ENCODE measurements at places on chromosomes 1 and 21. TPM values are rescaled to one million over a fixed set of nuclear protein-coding genes. Genes with fewer than 3 reads are reported as not detected.

- no peaks in the 10 kb centered on the region for H3K27me3 ChIP-seq
- H3K36me3 ChIP-seq, result no peaks in the 10 kb centered on the region
- H3K27ac ChIP-seq, result no peak overlapping the region
- DNase-seq, result no peak
- H3K4me3 ChIP-seq, result no peak overlapping the region
- peaks cover 2% of the 10 kb centered on the region for H3K4me1 ChIP-seq
These were observed 35.5 kb upstream of the IRF2BP2 start for GRCh38 chr1:234645474-234645953.

GRCh38 chr1:241895013-241895412 lies 47.0 kb downstream of the EXO1 start:
- H3K4me1 ChIP-seq, result no peaks in the 10 kb centered on the region
- no peak overlapping the region for H3K27ac ChIP-seq
- H3K27me3 ChIP-seq, result no peaks in the 10 kb centered on the region
- no peak for DNase-seq
- peaks cover 3% of the 10 kb centered on the region for H3K36me3 ChIP-seq
- H3K4me3 ChIP-seq, result no peak overlapping the region

DNA sequence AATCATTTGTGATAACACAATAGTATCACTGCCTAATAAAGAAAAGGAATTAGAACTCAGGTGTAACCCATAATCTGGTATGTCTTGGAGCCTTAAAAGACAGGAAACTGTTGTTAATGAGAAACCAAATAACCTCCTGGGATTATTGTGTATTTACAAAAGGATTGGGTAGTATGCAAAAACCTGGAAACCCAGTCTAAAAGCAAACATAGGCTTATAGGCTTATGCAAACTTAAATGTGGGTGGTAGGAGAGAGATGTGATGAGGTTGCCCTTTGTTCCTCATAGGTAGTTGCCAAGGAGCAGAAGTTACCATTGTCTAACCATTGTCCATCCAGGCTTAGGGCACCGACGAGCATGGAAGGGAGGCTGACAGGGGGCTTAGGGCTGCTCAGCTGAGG lies 165.8 kb downstream of the AK5 start:
- no peak for DNase-seq
- no peaks in the 10 kb centered on the region for H3K36me3 ChIP-seq
- no peaks in the 10 kb centered on the region for H3K27me3 ChIP-seq
- H3K4me1 ChIP-seq, result no peaks in the 10 kb centered on the region
- no peak overlapping the region for H3K27ac ChIP-seq
- no peak overlapping the region for H3K4me3 ChIP-seq

DNA sequence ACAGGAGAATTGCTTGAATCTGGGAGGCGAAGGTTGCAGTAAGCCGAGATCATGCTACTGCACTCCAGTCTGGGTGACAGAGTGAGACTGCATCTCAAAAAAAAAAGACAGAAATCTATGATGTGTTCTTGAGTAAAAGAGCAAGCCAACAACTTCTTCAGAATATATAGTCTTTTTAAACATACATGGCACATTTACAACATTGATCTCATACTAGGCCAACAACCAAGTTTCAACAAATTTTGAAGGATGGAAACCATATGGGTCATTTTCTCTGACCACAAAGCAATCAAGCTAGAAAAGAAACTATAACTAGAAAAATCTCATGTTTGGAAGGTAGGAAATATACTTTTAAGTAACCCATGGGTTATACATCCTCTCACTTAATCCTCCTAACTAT lies 38.3 kb downstream of the PAFAH2 start:
- no peak for DNase-seq
- peaks cover 40% of the 10 kb centered on the region for H3K36me3 ChIP-seq
- no peaks in the 10 kb centered on the region for H3K27me3 ChIP-seq

DNA sequence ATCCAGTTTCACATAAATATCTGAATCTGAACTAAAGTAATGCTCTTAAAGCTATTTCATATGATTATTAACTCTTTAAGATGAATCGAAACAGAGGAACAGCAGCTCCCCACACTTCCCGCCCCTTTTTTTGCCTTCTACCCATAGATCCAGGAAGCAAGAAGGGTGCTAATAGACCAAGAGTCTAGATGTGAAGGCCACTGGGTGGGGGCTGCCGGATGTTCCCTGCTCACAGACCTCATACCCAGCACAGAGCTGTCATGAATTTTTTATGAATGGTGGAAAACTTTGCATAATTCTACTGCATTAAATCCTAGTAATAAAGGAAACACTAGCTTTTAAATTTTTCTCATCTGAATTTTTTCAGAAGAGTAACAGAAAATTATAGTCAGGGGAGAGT lies 283.9 kb upstream of the SGIP1 start:
- H3K4me3 ChIP-seq, result no peak overlapping the region
- no peak for DNase-seq
- no peaks in the 10 kb centered on the region for H3K36me3 ChIP-seq

ADIPOR1 gene
- total RNA-seq, result 75.2 TPM

DNA sequence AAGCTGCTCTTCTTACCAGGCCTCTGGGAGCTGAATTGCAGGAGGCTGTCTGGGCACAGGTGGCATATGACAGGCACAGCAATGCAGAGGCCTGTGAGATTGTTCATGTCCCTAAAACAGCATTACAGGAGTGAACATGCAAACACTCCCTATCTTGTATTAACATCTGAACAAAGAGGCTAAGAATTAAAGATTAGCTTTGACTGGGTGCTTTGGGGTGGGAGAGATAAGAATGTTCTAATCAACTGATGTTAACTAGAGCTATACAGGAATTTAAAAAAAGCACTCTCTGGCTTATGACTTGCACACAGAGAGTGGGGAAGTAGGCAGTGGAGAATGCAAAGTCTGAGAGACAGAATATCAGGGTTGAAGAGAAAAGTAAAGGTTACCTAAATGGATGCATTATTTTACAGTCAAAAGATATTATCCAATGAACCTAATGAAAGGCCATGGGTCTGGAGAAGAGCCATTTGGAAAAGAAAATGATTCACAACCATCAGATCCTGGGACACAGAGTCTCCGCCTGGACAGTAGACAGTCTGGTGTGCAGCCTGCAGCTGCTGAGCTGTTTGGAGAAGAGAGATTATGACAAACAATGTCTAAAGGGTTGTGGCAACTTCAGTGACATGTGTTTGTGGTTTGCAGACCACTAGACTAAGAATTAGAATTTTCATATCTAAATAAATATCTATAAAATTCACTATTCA lies 20.2 kb downstream of the DPT start:
- no peaks in the 10 kb centered on the region for H3K36me3 ChIP-seq
- no peak overlapping the region for H3K4me3 ChIP-seq
- H3K27me3 ChIP-seq, result peaks cover 4% of the 10 kb centered on the region
- no peak overlapping the region for H3K27ac ChIP-seq
- no peak for DNase-seq

HSD3B2 gene
- not detected for total RNA-seq

GRCh38 chr1:169670836-169671235 lies 40.6 kb downstream of the SELL start:
- H3K36me3 ChIP-seq, result no peaks in the 10 kb centered on the region
- H3K27ac ChIP-seq, result peak overlapping the region; percentile 59

OLIG1 gene
- total RNA-seq, result not detected

HSF2BP gene
- 0.73 TPM for total RNA-seq

DNA sequence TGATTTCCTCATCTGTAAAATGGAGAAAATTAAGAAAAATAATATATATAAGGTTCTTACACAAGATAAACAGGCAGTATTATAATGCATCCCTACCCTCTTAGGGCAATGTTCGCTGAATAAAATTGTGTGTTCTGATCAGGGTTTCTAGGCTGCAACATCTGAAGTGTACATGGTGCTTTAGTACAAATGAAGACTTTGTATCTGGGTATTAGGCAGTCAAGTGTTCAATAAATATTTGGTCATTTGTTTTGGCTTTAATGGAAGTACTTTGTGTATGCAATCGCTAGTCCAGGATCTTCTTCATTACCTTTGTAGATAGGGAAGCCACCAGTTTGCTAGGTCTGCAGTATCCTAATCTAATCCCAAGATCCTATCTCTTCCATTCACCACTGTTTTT lies 28.1 kb downstream of the DNASE2B start:
- H3K27me3 ChIP-seq, result peaks cover 3% of the 10 kb centered on the region
- no peaks in the 10 kb centered on the region for H3K36me3 ChIP-seq
- no peaks in the 10 kb centered on the region for H3K4me1 ChIP-seq
- H3K4me3 ChIP-seq, result no peak overlapping the region
- H3K27ac ChIP-seq, result no peak overlapping the region

- DNase-seq, result no peak
- no peak overlapping the region for H3K4me3 ChIP-seq
- no peaks in the 10 kb centered on the region for H3K4me1 ChIP-seq
- no peaks in the 10 kb centered on the region for H3K27me3 ChIP-seq
These were observed 308.8 kb downstream of the SMYD3 start for GRCh38 chr1:246198115-246198816.

DNA sequence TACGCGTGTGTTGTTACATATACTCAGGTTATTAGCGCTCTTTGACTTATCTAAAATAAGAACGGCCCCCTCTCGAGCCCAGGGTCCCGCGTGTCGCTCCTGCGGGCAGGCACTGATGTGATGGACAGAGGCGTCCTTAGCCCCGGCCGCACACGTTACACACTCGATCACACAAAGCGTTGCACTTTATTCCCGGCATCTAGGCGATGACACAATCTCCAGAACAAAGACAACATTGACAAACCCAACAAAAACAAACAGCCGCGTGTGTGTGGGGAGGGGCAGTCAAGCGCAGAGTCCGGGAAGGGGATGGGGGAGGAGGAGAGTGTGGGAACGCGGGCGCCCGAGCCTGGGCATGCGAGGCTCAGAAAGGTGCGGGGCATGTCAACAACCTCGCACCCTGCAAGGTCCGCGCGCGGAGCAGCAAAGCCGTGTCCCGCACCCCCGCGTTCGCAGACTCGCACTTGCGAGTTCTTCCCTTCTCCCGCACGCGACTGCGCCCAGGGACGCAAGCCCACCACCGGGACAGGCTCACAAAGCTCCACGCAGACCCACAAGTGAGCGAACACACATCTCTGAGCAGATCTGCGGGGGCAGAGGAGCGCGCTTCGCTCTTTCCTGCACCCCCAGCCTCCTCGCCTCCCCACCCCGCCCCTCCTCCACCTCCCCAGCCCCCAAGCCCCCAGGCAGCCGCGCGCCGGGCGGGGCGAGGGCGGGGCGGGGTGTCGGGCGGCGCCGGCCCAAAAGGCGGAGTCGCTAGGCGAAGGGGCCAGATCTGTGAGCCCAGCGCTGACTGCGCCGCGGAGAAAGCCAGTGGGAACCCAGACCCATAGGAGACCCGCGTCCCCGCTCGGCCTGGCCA lies at the start of gene EFNA1:
EFNA1 (plus strand) TSS at position 772 of the 862 bp plus-strand sequence. CDS start 102 bp downstream, outside the sequence.
- H3K4me1 ChIP-seq, result peaks cover 30% of the 10 kb centered on the region
- H3K4me3 ChIP-seq, result peak within 1 kb of the TSS; percentile 64
- H3K27ac ChIP-seq, result no peak within 1 kb of the TSS
- peaks cover 1% of the 10 kb centered on the region for H3K36me3 ChIP-seq
- peak; percentile 45 for DNase-seq
- H3K27me3 ChIP-seq, result peaks cover 25% of the 10 kb centered on the region

CELA2A gene
- total RNA-seq, result not detected

KCNQ4 gene
- 0.53 TPM for total RNA-seq

DNA sequence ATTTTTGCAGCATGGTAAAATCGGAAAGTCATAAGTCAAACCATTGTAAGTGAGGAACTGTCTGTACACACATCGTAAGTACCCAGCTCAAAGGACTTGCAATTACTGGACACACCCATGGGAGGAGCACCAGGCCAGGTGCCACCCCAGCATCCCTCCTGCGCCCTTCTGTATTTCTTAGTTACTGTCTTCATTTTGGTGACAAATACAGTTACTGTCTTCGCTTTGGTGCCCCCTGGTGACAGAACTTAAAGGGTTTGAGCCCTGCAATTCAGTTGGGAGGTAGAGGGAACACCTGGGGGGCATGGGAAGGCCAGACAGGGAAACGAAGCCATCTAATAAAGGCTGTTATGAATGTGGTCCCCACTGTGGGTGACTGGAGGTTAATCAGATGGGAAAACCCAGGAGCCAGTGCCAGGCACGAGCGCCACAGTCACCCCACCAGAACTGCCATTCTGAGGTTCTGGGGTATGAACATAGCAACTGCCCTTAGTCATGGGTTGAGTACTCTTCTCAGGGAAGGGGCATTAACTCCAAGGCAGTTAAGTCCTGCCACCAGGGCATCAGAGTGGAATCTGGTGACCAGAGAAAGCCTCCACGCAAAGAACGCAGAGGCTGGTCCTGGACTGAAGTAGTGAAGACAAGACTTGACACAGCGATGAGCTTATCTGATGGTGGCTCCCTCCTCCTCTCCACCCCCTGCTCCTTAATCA lies 612.9 kb downstream of the PTPRU start:
- H3K4me1 ChIP-seq, result no peaks in the 10 kb centered on the region
- no peak overlapping the region for H3K4me3 ChIP-seq
- DNase-seq, result peak; percentile 48

DNA sequence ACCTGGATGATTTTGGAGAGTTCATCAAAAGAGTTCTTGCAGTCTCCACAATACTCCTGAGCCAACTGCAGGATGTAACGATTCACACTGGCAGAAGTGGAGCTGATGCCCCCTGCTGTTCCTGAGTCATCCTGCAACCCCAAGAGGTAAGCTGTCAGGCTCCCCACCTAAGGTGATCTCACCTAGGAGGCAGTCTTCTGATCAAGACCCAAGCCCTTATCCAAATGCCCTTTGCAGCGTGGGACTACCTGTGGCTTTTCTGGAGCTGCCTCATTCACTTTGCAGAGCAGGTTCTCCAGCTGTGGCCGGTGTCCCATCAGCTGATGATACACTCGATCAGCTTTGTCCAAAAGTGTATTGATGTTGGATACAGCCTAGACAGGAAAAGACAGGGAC lies 96.4 kb downstream of the UBR4 start:
- H3K27ac ChIP-seq, result no peak overlapping the region
- H3K36me3 ChIP-seq, result peaks cover 66% of the 10 kb centered on the region
- H3K4me3 ChIP-seq, result no peak overlapping the region
- no peaks in the 10 kb centered on the region for H3K4me1 ChIP-seq
- no peaks in the 10 kb centered on the region for H3K27me3 ChIP-seq

DNA sequence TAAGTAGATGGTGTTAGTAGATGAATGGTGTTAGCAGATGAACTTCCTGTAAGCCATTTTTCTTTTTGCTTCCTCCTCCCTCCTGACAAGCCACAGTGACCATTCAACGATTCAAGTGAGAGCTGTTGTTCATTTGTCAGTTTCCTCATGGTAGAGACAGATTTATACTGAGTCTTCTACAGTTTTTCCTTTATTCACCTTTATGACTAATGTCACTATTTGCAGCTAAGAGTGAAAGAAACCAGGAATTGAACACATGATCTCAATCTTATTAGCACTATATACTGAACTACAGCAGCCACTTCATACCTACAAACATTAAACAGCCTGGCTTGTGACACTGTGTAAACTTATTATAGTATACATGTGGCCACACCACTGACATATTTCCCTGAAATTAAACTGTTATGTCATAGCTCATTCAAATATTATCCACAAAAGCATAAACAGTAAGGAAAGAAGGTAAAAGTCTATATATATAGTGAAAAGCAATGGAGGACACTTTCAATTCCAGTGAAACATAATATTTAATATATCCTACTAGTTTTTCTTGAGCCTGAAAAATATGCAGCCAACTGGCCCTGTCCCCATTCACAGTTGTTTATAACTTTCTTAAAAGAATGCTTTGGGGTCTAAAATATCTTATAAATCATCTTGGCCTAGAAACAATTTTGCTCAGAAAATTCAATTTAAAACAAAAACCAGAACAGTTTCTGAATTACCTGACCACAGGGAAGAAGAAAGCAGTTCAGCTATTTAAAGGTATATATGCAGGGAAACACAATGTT lies 566.9 kb upstream of the ZRANB2 start:
- no peak for DNase-seq
- H3K4me3 ChIP-seq, result no peak overlapping the region
- H3K4me1 ChIP-seq, result no peaks in the 10 kb centered on the region
- no peak overlapping the region for H3K27ac ChIP-seq
- H3K27me3 ChIP-seq, result no peaks in the 10 kb centered on the region
- no peaks in the 10 kb centered on the region for H3K36me3 ChIP-seq

LCE2B gene
- total RNA-seq, result not detected
